ENCODE measurements at places on chromosomes 5 and 9. TPM values are rescaled to one million over a fixed set of nuclear protein-coding genes. Genes with fewer than 3 reads are reported as not detected.

- no peak for DNase-seq
These were observed 14.1 kb downstream of the LCN10 start for GRCh38 chr9:136728548-136729123.

- no peak for DNase-seq
These were observed 227.0 kb downstream of the PDE4D start for GRCh38 chr5:59666440-59667068.

SPATA31D4 gene
- total RNA-seq = not detected

PKD2L2 gene
- total RNA-seq = not detected

DNA sequence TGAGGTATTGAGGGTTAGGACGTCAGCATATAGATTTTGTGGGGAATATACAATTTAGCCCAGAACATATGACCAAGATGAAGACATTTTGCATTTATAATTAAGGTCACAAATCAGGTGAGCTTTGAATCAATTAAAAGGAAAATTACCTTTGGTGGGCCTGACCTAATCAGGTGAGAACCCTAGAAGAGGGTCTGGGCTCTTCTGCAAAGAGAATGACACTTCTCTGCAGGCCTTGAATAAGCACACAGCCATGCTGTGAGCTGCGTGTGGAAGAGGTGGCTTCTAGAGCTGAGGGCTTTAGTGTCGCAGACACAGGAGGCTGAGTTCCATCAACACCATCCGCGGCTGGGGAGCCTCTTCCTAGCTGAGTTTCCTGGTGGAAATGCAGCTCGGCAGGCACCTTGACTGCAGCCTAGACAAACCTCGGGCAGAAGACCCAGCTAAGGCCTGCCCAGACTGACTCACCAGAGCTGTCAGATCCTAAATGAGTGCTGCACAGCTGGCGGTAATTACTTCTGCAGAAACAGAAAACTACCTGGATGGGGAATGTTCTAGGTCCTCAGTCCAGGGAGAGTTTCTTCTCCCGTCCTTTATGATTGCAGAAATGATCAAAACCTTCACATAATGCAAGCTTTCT, 287.5 kb upstream of the IRX1 start:
- no peak for DNase-seq

AGXT2 gene
- not detected for total RNA-seq

DNA sequence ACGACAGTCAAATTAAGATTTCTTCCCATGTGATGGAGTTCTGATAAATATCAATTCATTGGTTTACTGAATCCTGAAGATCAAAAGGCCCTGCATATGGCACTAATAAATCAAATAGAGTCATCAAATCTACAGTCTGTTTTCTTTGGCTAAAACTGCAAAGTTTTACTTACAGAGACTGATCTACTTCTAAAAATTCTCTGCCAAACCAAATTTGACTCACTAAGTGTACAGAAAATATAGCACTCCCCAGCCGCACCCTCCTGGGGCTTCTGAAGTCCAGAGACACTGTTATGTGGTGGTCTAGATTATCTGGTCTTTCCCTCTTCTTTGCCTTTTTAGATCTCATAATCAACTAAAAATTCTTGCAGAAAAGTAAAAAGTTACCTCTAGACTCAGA, 237.7 kb downstream of the MLLT3 start:
- DNase-seq = no peak

DNA sequence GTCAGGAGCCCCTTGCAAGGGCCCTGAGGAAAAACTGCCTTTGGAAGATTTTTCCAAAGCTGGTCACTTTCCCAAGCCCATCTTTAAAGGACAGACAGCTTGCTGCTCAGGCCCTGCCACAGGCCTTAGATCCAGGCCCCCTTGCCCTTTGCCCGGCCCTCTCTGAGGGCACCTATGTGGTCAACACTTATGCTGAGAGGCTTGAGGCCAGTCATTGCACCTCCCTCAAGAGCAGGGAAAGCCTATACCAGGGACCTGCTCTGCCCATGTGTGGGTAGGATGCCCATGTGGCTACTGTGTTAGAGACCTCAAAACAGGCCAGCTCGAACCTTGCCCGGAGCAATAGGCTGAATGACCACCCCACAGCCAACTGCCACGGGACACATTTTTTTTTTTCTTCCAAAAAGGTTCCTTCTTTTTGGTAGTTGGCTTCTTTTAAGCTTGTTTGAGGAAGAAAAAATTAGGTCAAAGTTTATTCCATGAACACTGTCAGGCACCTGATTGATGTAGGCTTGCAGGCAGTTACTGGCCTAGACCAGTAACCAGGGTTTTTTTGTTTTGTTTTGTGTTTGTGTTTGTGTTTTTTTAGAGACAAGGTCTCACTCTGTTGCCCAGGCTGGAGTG, 3.8 kb downstream of the TCF7 start:
- DNase-seq = no peak

NAIP gene
- 27.0 TPM for total RNA-seq

- DNase-seq = no peak
These were observed 12.4 kb downstream of the AHRR start for GRCh38 chr5:333945-334344.

PCDHGA8 gene
- total RNA-seq = 10.2 TPM

All from body of pancreas (tissue), 4 donors.